ENCODE measurements at places on chromosomes 5 and 9. TPM values are rescaled to one million over a fixed set of nuclear protein-coding genes. Genes with fewer than 3 reads are reported as not detected.

The CHSY3 gene
- total RNA-seq, result 0.30 TPM

The STOML2 gene
- total RNA-seq, result 130 TPM

The PCDHA4 gene
- 9.7 TPM for total RNA-seq

The TTC16 gene
- not detected for total RNA-seq

The INSL4 gene
- total RNA-seq, result not detected

The SH3PXD2B gene
- 46.3 TPM for total RNA-seq

The ADAMTS6 gene
- 14.3 TPM for total RNA-seq

The PLAA gene
- total RNA-seq, result 80.1 TPM

The RAI14 gene
- total RNA-seq, result 54.6 TPM

The SLC36A3 gene
- not detected for total RNA-seq

The PGM5 gene
- total RNA-seq, result 2.0 TPM

The RNF14 gene
- 21.0 TPM for total RNA-seq

The SLC2A6 gene
- total RNA-seq, result 2.3 TPM

The INSYN2B gene
- 0.06 TPM for total RNA-seq

The PIP5KL1 gene
- total RNA-seq, result 8.8 TPM

The PCDHB13 gene
- total RNA-seq, result 3.0 TPM

The IRGM gene
- not detected for total RNA-seq

The PNPLA7 gene
- 0.13 TPM for total RNA-seq

The CCNO gene
- 0.93 TPM for total RNA-seq

The AMBP gene
- total RNA-seq, result not detected

The CRB2 gene
- 18.5 TPM for total RNA-seq

The CARTPT gene
- total RNA-seq, result not detected

The PCDHA9 gene
- total RNA-seq, result 2.0 TPM

The FBN2 gene
- total RNA-seq, result 113 TPM

The ZFP2 gene
- total RNA-seq, result 14.5 TPM

The PCDHA5 gene
- 2.4 TPM for total RNA-seq

All from neural progenitor cell (in vitro differentiated cells).